ENCODE measurements at places on chromosomes 2 and 18.

DNA sequence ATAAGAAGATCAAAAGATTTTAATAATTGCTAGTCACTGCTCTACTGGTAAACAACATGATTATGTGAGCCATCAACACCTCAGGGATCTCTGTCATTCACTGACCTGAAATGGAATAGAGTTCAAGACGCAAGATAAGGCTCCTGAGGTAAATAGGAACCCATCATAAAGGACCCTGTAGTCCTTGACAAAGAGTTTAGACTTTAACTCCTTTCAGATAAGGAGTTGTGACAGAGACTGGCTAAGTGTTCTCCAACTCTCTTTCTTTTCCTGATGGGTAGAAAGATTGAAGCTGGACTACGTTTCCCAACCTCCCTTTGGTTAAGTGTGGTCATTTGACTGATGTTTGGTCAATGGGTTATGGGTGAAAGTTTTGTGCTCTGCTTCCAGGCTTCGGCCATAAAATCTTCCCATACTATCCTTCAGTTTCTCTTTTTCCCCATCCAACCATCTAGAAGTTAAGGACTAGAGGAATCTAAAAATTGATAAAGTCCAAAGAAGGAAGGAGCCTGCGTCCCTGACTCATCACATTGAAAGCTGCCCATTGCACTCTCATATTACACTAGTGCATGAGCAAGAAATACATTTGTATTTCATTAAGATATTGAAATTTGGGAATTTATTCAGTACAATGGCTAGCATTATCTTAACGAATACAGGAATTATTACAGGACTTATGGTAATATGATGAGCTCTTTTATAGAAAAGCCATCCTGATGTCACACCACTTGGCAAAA, 293.7 kb upstream of the ACVR2A start:
- no peak for DNase-seq

DNA sequence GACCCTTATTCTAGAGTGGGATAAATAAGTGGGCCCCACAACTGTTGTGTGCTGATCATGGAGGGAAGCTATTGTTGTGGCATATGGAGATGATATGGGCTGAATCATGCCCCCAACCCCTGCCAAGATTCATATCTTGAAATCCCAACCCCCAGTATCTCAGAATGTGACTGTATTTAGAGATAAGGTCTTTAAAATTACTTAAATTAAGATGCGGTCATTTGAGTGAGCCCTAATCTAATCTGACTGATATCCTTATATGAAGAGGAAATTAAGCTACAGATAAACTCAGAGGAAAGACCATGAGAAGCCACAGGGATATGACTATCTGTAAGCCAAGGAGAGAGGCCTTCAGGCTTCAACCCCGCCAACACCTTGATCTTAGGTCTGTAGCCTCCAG, 188.3 kb upstream of the RND3 start:
- DNase-seq, result no peak

DNA sequence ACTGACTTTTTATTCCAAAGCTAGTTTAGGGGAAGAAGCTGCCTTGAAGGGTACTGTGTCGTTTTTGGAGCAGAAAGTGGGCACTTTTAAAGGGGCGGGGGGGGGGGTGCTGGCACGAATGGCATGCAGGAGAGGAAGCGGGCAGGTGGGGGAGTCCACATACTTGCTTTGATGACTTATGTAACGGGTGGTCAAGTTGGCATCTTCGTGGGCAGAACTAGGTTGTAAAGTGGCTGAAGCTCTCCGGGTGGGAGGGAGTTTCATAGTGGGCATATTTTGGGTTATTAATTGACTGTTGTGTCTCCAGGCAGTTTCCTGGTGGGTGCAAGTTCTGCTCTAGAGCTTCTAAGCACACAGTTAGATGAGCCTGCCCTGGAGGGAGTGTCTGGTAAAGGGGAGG, 19.9 kb downstream of the PCARE start:
- no peak for DNase-seq

GRCh38 chr2:237242091-237242536, 156.4 kb downstream of the COPS8 start:
- DNase-seq, result no peak

DNA sequence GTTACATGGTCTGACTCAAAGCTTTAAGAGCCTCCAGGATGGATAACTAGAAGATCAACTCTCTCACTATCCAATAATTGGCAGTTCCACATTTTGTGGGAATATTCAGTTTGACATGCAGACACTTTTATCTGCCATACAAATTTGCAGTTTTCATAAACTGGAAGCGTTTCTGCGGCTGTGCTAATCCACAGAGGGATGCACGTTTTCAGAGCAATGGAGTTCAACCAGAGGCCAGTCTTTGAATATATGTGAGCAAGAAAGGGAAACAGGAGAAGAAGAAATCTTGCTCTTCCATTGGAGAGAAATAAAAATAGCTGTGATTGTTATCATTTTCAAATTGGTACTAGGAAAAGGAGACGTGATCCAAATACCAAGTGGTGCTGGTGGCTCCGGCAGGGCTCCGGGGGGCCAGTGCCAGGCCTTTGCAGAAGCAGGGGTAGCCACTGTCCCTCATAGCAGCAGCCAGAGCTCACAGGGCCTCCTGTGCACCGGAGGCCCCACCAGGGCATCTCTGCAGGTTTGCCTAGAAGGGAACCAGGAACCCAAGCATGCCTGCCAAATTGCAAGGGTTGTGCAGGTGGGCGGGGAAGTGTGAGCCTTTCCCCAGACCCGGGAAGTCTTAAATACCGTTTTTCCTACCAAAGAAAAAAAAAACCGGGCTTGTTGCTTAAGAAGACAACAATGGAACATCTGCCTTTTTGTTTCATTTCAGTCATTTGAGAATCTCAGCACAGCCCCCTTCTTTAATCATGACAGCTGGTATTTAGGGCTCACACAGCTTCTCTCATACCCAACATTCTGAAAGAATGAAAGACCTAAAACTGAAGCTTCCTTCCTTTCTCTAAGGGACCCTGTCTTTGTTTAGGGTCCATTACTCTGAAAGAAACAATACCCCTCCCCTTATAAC, 791.1 kb upstream of the SOX11 start:
- DNase-seq, result no peak

- peak; percentile 81 for DNase-seq
These were observed 17.0 kb upstream of the NFATC1 start for GRCh38 chr18:79378536-79379250.

GRCh38 chr18:22983175-22983574, 50.0 kb downstream of the RBBP8 start:
- DNase-seq, result no peak

GRCh38 chr2:222884114-222884771, 23.4 kb downstream of the ACSL3 start:
- no peak for DNase-seq

GRCh38 chr2:163664610-163665009, 71.2 kb downstream of the FIGN start:
- no peak for DNase-seq

- DNase-seq, result no peak
These were observed 35.7 kb downstream of the LYPD6 start for GRCh38 chr2:149365931-149366583.

DNA sequence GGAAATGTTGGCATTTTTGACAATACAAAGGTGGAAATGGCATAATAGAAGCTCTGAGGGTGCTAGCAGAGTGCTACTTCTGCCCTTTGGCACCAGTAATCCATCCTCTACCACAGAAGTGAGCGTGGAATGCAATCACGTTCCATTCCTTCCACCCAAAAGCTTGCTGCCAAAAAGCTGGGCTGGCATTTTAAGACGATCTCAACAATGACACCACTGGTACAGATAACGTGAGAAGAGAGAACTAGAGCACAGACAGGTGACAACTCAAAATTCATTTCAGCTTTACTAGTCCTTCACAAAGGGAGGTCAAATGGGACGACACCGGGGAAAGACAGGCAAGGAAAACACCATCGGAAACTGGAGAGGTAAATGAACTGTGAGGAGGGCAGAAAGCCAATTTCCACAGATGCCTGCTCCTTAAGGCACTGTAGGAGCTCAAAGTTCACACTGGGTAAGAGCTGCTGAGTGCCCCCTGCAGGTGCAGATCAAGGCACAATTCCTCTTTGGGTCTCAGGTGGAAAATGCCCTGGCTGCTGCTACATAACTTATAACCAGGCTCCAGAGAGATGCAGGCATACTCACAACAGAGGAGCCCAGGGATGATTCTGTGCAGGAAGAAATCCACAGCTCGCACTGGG, 50.7 kb upstream of the RNU4ATAC start:
- no peak for DNase-seq

GRCh38 chr18:69996417-69996816, 48.7 kb upstream of the CD226 start:
- DNase-seq, result no peak

- no peak for DNase-seq
These were observed 11.8 kb downstream of the SYT4 start for GRCh38 chr18:43265465-43265864.

DNA sequence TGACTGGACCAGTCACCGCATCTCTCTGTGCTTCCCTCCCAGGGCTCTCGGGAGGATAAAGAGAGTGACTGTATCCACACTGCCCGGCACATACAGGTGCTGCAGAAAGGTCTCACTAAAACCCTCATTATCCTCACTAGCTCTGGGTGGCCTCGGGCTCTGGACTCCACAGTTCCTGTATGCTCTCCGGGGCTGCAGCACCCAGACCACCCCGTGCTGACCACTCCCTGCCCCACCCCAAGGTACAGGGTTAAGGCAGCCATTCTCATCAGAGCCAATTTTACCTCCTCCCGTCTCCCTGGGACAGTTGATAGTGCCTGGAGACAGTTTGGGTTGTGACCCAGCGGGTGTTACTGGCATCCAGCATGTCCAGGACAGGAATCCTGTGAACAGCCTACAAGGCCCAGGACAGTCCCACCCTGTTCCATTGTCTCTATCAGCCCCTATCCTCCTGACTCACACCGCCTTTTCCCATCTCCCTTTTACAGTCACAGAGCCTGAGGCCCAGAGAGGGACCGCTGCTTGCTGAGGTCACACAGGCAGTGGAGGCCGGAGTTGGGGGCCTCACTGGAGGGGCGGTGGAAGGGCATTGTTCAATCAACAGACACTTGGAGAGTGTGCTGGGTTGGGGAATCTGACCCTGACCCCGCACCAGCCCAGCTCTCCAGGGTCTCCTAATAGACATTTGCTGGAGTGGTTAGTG, 1.7 kb downstream of the ZAP70 start:
- no peak for DNase-seq

GRCh38 chr18:3599195-3599594, 149.2 kb downstream of the TGIF1 start:
- no peak for DNase-seq

DNA sequence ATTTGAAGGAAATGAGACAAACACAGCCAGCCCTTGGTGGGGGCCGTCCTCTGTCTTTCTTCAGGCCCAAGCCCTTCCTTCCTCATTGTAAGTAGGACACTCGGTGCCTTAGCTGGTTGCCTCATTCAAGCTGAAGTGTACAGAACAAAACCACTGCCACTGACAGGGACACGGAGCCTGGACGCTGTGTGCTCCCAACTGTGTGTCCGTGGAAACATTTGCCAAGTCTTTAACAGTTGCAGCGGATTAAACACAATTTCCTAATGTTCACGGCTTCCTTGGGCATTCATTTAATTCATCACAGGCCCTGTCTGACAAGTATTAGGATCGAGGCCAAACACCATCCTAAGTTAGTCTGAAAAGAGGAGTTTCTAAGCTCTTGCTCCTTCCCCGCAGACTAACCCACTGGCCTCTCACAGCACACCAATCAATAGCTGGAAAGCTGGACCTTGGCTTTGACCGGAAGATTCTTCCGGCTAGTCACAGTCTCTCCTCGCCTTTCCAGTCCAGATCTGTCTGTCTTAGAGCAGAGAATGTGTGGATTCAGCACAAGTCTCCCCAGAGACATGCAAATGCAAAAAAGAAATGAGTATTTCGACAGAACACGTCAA, 68.7 kb upstream of the ACSL3 start:
- peak; percentile 32 for DNase-seq

- DNase-seq, result no peak
These were observed 266.2 kb downstream of the ASXL3 start for GRCh38 chr18:33844232-33844631.

DNA sequence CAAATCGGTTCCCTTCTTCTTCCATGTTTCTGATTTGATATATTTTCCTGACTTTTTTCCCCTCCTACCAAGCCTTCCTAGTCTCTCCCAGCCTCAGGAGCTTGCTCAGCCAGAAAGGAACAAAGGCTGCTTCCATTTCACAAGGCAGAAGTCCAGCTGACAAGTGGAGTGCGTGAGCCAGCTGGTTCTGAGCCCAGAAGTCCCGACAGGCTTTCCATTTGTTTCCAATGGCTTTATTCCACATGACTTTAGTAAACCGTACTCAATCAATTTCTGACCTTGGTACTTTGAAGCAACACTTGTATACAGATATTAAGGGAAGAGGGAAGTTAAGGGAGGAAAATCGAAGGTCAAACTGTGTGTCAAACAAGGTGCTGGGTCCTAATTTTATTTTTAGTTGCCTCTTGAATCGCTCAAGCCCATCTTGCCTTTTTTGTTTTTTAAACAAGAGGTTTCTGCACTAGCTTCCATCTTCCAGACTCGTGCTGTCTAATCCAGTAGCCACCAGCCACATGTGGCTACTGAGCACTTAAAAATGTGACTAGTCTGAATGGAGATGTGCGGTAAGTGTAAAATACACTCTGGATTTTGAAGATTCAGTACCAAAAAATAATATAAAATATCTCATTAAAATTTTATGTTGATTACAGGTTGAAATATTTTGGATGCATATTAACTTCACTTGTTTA, 36.2 kb downstream of the WIPF1 start:
- DNase-seq, result no peak

GRCh38 chr2:66041902-66042657, 392.8 kb upstream of the MEIS1 start:
- no peak for DNase-seq

- DNase-seq, result no peak
These were observed 535.5 kb upstream of the ID2 start for GRCh38 chr2:8146132-8147005.

GRCh38 chr2:98750593-98751282, 19.8 kb upstream of the MGAT4A start:
- DNase-seq, result no peak

- no peak for DNase-seq
These were observed 319.8 kb downstream of the RND3 start for GRCh38 chr2:150167711-150168110.

GRCh38 chr2:23127465-23127864, 257.5 kb upstream of the KLHL29 start:
- no peak for DNase-seq

DNA sequence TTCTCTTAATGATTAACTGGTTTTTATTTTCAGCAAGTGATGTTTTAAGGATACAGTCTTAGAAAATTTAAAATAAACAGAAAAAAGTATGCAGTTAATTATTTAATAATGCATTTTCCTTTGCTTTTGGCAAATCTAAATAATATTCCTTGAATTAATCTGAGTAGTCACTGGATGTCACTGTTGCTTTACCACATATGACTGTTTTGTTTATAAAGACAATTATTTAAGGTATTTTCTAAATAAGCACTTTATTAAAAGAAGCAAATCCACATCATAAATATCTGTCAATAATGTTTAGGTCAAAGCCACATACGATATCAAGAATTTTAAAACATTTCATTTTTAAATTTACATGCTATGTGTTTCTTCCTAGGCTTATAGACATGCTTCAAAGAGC, 40.6 kb upstream of the TFPI start:
- DNase-seq, result no peak

DNA sequence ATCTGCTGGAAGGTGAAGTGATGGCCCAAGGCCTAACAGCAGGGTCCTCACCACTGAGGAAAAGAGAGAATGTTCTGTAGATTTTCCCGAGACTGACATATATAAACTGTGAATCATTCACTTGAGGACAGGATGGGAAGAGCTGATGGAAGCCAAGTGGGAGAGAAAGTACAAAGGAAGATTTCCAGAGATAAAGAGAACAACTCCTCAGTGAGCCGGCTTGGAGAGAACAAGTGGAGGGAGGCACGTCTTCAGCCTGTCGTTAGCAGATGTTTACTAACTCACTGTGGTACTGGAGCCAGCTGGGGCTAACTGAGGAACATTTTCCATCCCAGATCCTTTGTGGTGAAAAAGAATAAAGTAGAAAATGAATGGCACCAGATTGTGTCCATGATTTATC, 552.9 kb upstream of the TNP1 start:
- DNase-seq, result no peak
